Amygdala (tissue), 56 donors: ENCODE measurements at places on chromosomes 11 and 22.

DNA sequence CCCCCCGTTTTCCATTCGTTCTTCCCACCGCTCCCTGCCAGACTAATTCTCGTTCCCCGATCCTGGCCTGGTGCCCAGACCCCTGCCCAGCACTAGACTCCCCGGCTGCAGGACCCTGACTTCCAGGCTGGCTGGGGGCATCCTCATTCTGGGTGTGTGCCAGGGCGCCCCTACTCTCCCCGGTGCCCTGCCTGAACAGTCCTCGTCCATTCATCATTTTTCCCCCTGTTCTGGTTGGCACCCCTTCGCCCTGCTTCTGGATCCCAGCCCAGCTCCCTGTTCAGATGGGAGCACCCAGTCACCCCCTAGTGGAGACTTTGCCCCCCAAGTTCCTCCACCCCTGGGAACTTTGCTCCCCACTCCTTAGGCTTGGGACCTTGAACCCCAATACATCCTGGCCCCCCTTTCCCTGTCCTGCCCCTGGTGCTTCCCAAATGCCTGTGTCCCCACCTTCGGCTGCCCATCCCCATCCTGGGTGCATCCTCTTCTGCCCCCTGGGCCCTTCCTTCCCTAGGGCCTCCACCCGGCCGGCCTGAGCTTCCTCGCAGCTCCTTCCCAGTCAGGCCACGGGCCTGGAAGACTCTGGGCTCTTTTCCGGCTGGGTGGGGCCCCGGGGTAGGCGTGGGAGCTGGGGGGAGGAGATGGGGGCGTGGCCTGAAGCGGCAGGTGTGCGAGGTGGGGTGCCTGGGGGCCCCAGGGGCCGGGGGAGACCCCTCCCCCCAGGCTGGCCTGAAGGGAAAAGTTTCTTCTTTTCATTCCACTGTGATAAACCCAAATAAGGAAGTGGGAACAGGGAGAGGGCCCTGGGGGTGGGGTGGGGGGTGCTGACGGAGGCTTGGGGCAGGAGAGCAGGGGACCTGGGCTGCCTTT, 908 bp downstream of the PLCB3 start:
- DNase-seq, result no peak

DNA sequence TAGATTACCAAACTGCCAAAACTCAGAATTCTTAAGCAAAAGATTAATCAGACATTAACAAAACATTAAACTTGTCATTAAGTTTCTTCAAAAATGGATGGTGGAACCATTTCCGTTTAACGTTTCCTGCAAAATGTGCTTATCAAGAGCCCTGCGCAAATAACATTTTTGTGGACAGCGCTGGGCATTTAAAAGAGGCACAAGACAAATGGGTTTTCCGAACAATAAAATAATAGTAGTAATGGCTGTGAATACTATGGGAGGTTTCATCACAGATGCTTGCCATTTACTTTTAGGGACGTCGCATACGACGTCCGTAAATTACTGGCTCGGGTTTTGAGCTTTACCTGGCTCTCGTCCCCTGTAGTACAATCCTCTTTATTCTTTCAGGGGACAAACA, 1.1 kb downstream of the NPAT start:
- DNase-seq, result no peak

DNA sequence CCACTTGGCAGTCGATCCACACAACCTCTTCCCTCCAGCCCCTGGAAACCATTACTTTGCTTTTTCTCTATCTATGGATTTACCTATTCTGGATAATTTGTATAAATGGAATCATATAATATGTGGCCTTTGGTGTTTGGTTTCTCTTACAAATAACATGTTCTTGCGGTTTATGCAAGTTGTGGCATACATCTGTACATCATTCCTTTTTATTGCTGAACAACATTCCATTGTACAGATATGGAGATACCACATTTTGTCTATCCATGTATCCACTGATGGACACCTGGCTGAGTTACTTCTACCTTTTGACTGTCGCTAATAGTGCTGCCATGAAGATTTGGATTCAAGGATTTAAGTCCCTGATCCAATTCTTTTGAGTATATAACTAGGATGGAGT, 25.1 kb downstream of the SMCO4 start:
- no peak for DNase-seq

- no peak for DNase-seq
Measured at GRCh38 chr11:2400762-2401435, 349 bp downstream of the TSSC4 start.

DNA sequence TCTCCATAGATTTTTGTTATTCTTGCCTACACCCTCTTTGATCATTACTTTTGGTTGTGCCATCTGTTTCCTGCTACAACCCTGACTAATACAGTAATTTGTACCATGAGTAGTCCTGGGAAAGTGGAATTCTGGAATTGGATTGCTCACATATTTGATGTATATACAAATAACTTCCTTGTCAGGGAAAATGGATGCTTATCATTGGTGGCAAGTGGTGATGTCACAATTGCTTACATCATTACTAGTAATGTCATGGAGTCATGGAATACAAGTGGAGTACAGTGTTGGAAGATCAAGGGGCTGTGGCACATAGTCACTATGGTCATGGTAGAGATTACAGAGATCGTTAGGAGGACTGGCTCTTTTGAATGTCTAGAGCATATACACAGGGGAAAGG, 24.4 kb downstream of the AASDHPPT start:
- DNase-seq, result no peak

GRCh38 chr11:93519179-93519578, 24.0 kb downstream of the SMCO4 start:
- no peak for DNase-seq

DNA sequence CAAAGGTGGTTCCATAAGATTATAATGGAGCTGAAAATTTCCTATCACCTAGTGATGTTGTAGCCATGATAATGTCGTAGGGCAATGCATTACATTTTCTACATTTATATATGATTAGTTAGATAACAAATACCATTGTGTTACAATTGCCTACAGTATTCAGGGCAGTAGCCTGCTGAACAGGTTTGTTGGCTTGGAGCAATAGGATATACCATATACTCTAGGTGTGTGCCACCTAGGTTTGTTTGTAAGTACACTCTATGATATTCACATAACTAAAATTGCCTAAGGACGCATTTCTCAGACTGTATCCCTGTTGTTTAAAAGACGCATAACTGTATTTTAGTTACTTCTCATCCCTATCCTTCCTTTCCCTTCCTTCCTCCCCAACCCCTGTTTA, 13.6 kb downstream of the PLEKHB1 start:
- DNase-seq, result no peak
